ENCODE measurements at places on chromosomes 6 and 20.

DNA sequence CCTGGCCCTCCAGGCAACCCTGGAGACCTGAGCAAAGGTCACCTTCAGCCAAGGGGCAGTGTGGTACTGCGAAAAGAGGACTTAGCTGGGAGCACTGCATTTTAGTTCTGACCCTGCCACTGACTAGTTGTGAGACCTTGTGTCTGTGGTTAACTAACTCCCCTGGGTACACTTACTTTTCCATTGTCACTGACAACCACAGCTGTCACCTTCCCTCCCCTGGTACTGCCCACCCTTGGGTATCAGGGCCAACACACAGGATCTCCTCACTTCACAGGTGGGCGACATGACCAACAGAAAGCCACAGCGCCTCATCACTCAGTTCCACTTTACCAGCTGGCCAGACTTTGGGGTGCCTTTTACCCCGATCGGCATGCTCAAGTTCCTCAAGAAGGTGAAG lies 21.6 kb upstream of the GNRH2 start:
- no peak for DNase-seq

DNA sequence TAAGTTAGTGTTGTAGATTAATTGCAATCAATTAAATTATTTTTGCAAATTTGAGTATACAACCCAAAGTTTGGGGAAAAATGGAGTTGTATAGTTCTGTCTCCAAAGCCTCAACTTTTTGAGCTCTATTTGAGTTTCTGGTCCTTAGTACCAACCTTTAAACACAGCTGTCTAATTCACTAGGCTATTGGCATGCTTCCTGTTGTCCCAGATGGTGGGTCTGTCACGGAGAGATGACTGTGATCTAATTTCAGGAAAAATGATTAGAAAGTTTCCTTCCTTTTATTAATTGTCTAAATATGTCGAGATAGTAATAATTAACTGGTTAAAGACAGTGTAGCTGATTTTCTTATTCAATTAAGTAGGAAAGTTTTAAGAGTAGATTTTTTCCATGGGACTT lies 109.6 kb downstream of the SCAF8 start:
- DNase-seq = no peak

- DNase-seq = no peak
Observed at GRCh38 chr6:157227202-157228166, 95.8 kb downstream of the TMEM242 start.

DNA sequence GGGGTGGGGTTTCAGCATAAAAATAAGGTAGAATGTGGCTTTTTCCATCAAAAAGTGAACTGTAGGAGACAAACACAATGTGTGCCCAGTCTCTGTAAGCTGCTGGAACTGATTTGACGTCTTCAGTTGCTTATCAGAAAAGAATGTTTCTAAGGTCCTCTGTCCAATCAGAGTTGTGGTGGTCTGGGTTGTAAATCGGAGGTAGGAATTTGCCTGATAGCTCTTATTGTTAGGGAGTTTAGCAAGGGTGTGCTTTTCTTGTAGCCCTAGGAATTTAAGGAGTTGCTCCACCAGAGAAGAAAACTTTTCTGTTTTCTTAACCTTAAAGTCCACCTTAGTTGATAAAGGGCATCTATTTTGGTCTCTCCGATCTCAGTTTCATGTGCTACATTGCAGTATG lies 10.4 kb upstream of the SSTR4 start:
- DNase-seq = no peak

- no peak for DNase-seq
Observed at GRCh38 chr20:61939691-61940360, 125.9 kb downstream of the TAF4 start.

DNA sequence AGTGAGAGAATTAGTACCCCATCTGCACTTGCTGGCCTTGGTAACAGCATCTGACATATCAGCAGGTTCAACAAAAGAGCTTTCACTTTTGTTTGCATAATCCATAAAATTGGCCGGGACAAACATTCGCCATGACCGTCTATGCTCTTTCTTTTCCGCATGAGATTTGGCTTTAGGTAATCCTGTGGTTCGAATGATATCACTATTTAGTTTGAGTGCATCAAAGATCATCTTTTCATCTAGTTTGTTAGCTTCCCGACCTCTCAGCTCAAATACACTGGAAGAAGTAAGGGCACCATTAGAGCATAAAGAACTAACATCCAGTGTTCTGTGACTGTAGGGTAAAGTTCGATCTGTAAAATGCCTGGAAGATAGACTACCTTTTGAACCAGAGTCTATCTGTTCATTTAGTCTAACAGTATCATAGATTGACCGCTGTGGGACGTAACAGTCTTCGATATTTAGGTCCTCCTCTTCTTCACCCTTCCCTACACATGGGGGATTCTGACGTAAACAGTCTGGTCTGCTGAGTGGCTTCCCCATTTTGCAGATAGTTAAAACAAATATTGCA lies 101.6 kb downstream of the DST start:
- DNase-seq = no peak

GRCh38 chr20:57469418-57470211 lies 55.3 kb downstream of the CTCFL start:
- DNase-seq = no peak

DNA sequence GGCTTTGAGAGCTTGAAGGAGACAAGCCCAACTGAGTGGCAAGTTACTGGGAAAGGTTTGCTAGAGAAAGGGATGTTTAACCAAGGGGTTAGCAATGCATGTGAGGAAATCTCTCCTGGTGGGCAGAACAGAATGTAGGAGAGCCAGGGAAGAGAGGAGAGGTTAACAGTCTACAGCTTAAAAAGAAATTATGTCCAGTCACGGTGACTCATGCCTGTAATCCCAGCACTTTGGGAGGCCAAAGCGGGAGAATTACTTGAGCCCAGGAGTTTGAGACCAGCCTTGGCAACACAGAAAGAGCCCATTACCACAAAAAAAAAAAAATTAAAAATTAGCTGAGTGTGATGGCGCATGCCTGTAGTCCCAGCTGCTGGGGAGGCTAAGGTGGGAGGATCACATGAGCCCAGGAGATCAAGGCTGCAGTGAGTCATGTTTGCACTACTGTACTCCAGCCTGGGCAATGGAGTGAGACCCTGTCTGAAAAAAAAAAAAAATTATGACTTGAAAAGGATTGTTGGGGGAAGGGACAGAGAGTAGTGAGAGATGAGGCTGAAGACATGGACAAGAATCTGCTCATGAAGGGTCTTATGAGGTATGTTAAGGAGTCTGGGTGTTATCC lies 264.9 kb downstream of the TBC1D7 start:
- no peak for DNase-seq

GRCh38 chr6:139473231-139473701 lies 98.8 kb upstream of the CITED2 start:
- DNase-seq = no peak

DNA sequence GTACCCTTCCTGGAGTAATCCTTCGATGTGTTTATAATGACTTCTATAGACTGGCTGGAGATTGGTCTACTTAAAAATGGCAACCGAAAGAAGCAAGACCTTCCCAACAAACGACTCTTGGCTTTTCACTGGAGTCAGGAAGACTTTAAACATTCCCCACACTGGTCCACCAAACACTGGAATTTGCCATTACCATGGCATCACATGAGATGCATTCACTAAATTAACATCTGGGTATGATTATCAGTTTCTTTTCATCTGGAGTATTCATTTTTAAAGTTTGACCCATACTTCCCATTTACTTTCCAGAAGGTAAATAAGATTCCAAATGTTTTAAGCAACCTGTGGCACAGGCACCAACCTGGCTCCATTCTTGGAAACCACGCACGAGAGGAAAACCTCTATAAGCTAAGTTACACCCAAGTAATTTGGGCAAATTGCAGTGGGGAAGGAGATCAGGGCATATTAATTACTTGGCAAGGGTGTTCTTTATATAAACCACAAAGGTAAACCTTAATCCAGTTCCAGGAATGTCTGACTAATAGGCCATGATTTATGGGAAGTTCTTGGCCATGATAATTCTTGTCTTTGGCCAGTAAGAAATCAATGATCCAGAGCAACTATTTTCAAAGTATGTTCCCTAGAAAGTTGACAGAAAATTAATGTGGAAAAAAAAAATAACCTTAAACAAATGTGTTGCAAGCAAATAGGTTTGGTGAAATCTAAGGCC lies 190.0 kb upstream of the COL21A1 start:
- no peak for DNase-seq

DNA sequence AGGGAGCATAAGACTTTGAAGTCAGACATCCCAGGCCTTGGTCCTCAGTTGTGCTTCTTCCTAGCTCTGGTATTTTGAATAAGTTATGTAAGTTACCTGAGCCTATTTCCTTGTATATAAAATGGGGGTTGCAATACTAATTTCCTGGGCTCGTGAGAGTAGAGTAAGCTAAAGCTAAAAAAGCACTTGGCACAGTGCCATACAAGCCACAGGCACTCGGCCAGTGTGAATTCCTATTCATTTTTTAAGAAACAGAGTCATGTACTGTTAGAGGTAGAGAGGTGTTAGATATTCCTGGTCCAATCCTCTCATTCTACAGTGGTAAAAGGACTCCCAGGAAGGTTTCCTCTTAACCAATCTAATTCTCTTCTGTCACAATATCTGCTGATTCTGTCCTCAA lies 79.6 kb upstream of the EPB41L1 start:
- no peak for DNase-seq

DNA sequence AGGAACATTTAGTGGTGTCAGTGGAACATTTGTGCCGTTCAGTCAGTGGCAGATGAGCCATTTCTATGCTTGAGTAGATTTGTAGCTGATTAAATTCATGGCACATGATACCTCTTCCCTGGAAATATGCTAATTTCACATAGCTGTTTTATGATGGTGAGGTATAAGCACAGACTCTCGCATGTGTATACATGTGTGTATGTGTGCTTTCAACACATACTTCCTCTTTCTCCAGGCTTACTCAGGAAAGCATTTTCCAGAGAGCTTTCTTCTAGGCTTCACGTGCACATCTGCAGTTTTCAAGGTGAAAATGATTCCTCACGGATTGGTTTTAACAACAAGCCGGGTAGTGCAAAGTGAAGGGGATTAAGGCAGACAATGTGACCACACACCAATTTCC lies 396.5 kb downstream of the HDGFL1 start:
- DNase-seq = no peak

- DNase-seq = peak; percentile 7
Observed at GRCh38 chr6:157143171-157143889, 180.0 kb downstream of the TMEM242 start.

DNA sequence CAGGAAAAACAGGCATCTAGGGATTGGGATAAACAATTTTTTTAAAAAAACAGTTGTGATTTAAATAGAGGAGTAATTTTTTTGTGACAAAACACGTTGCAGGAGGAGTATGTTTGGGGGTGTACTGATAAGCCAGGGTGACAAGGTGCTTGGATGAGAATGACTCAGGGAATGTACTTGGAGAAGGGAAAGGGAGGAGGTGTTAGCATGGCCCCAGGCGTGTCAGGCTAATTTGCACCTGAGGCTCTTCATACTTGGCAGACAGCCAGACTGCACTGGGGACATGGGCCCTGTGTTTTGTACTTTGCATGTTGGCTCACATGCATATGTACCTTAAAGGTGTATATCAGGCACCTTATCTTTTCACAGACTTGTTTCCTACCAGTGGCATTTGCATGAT lies 22.8 kb downstream of the PANK2 start:
- no peak for DNase-seq

GRCh38 chr6:162184465-162184864 lies 543.1 kb downstream of the PRKN start:
- DNase-seq = no peak

- no peak for DNase-seq
Observed at GRCh38 chr6:62891065-62891647, 320.1 kb upstream of the FKBP1C start.

DNA sequence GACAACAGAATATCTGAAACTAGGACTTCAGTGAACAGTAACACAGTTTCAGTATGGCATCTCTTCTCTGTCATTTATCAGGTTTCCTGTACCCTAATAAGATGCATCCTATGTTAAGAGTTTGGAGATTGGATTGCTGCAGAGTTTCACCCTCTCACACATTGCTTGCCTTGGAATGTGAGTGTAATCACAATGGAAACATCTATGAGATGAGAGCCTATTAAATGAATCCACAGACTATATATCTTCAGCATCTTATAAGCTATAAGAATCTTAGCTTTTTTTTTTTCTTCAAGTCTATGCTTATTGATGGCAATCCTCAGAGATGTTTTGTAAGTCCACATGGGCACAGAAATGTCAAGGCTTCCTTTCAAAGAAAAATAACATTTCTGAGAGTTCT lies 292.5 kb downstream of the PRKN start:
- DNase-seq = no peak

GRCh38 chr20:33701629-33702450 lies 15.7 kb upstream of the E2F1 start:
- DNase-seq = no peak

DNA sequence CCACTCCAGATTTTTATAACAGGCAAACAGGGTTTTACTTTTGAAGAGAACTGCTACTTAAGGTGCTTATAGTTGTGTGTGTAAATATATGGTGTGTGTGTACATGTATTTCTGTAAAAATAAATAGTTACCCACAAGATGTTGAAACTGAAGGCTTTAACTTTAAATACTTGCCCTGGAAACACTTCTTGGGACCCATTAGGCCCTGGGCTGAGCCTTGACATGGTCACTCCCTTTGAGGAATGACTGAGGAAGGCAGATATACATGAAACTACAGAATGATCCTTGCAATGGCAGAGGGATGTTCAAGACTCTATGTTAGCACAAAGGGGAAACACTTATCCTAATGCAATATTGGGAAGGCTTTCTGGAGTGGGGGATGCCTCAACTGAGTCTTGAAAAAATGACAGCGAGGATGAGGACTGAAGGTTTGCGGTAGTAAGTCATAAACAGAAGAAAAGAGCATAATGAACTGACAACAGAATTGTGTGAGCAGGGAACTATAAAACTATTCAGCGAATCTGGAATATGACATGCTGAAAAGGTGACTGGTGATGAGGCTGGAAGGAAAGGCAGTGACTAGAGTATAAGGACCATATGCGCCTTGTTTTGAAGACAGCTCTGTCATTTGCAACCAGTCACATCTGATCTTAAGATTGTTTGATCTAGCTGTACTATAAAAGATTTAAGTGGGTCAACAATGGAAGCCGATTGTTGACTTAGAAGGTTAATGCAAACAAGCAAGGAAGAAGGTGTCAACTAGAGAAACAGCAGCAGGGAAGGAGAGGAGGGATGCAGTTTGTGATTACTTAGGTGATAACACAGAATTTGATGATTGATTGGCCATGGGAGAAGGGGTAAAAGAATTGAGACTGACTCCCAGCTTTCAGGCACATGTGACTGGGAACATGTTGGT lies 64.4 kb upstream of the COL21A1 start:
- DNase-seq = no peak

- no peak for DNase-seq
Observed at GRCh38 chr20:17966432-17967310, 1.9 kb downstream of the SNX5 start.

- no peak for DNase-seq
Observed at GRCh38 chr6:138037009-138037504, 70.2 kb downstream of the PERP start.

DNA sequence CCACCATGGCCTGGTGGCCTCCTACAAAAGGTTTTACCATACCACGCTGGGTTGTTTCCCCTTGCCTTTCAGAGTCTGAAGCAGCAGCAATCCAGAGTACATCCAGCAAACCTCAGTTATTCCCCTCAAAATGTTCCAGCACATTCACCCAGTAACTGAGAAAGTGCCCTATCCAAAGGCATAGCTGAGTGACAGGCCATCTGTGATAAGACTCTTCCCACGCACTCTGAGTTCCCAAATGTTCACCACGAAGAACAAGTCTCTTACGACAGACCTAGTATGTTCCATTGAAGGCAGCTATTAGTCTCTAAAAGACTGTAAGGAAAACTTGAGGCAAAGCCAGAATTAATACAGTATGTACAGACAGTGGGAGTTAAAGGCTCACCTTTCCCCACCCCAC lies 31.6 kb upstream of the C20orf144 start:
- DNase-seq = no peak

GRCh38 chr6:143074670-143075318 lies 14.1 kb downstream of the AIG1 start:
- DNase-seq = no peak

All from stimulated activated CD8-positive, alpha-beta memory T cell treated with anti-CD3 and anti-CD28 coated beads, Interleukin-12 subunit alpha, Interleukin-12 subunit beta, amount 100 ng/mL, for 4 hours (primary cell).